ENCODE measurements at places on chromosomes 16 and 17. TPM values are rescaled to one million over a fixed set of nuclear protein-coding genes. Genes with fewer than 3 reads are reported as not detected.

DNA sequence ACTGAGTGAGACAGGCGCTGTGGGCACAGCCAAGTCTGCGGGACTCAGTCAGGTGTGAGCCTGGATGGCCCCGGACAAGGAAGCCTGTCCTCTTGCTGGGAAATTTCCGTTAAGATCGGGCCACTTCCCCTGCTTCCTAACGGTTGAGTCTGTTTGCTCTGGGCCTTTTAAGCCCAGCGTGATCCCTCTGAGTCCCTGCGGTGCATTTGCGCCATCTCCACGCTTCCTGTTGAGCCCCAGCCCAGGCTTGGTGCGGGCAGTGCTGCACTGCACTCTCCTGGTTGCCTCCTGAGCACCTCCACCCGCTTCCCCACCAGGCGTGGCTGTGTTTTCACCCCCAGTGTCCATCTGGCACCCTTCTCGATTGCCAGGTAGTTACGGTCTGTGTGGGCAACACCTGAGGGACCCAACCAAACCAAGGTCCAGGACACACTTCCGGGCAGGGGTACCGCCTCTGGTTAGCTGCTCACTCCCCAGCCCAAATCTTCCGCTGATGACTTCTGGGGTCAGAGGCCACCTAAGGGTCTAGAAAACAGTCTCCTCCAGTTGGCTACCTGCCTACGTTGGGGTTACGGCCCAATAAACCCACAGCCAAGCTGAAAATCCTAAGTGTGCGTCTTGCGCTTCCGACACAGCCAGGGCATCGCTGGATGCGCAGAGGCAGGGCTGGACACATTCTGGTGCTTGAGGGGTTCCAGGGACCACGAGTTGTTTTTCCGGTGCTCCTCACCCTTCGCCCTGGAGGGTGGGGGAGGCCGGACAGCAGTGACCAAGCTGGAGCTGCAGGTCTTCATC, 1.4 kb upstream of the SLC25A10 start:
- no peaks in the 10 kb centered on the region for H3K27me3 ChIP-seq
- DNase-seq: no peak
- H3K4me3 ChIP-seq: peak overlapping the region; percentile 5
- H3K27ac ChIP-seq: no peak overlapping the region
- no peaks in the 10 kb centered on the region for H3K36me3 ChIP-seq

DNA sequence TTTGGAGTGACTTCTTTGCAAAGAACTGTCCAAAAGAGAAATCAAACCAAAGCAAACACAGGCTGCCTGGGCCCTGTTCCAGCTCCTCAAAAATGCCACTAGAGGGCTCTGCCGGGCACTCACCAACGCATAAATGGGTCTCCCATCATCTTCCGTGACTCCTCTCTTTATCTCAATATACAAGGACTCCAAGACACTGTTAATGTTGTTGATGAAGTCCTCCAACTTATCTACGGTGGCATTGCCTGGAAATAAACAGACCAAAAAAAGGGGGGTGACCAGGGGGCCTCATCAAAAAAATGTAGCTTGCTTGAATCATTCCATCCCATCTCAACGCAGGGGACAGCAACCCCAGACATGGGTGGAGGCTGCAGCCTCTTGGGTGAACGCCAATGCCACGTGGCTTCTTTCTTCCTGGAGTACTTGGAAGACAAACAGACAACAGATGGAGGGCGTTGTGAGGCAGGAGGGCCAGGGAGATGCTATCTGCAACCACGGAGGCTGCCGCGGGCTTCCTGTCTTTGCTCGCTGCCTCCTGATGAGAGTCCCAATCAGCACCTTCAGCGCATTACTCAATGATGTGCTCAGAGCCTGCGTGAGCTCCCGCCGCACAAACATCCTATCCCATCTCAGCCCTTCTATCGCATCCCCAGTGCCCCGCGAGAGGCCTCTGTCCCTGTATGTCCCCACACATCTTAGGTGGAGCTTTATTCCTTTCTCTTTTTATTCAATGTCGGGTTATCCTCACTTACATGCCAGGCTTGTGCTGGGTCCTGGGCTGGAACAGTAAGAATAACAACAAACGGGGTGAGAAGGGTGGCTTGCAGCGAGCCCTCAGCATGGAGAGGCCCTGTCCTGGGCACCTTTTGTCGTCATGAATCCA, 32.0 kb downstream of the KDM8 start:
- no peaks in the 10 kb centered on the region for H3K27me3 ChIP-seq
- H3K4me3 ChIP-seq: peak overlapping the region; percentile 26
- H3K27ac ChIP-seq: peak overlapping the region; percentile 90
- DNase-seq: peak; percentile 99
- peaks cover 99% of the 10 kb centered on the region for H3K4me1 ChIP-seq
- no peaks in the 10 kb centered on the region for H3K36me3 ChIP-seq

DNA sequence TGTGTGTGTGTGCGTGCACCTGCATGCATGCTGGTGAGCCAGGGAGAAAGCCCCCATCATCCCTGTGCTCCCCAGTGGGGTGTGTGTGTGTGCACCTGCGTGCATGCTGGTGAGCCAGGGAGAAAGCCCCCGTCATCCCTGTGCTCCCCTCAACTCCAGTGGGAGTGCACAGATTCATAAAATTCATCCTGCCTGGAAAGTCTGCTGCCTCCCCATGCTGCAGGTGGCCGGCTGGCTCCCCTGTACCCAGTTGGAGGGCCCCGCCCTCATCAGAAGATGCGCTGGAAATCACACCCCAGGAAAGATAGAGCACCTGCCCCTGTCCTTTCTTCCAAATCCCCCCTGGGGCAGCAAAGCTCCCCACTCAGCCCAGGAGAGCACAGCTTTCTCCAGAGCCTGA, 84.8 kb upstream of the DOC2B start:
- DNase-seq: no peak
- no peaks in the 10 kb centered on the region for H3K4me1 ChIP-seq
- H3K36me3 ChIP-seq: no peaks in the 10 kb centered on the region
- no peak overlapping the region for H3K4me3 ChIP-seq
- no peak overlapping the region for H3K27ac ChIP-seq

GRCh38 chr16:68147444-68147843, 62.3 kb downstream of the NFATC3 start:
- H3K27me3 ChIP-seq: no peaks in the 10 kb centered on the region
- H3K4me1 ChIP-seq: peaks cover 31% of the 10 kb centered on the region
- peaks cover 6% of the 10 kb centered on the region for H3K36me3 ChIP-seq
- no peak for DNase-seq

GRCh38 chr16:86424985-86425384, 85.3 kb upstream of the FOXF1 start:
- H3K27ac ChIP-seq: no peak overlapping the region
- no peaks in the 10 kb centered on the region for H3K4me1 ChIP-seq
- no peaks in the 10 kb centered on the region for H3K27me3 ChIP-seq
- DNase-seq: no peak

DNA sequence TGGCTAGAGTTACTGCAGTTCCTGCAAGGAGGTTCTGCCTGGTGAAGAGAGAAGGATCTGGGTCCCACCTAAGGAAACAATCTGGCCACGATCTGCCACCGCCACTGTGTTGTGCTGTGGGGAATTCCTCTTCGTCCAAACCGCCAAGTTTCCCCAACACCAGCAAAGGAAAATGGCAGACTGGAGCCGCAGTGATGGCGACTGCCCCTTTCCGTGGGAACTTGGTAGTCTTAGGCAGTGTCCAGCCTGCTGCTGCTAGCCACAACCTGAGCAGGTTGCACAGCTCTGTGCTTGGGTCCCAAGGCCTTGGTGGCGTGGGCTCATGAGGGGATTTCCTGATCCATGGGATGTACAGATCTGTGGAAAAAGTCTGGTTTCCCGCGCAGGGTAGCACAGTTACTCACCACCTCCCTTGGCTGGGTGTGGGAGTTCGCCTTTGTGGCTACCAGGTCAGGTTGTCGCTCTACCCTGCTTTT, 28.6 kb downstream of the NFATC3 start:
- no peak overlapping the region for H3K27ac ChIP-seq
- DNase-seq: no peak
- H3K27me3 ChIP-seq: no peaks in the 10 kb centered on the region
- no peaks in the 10 kb centered on the region for H3K36me3 ChIP-seq

- H3K27me3 ChIP-seq: no peaks in the 10 kb centered on the region
- H3K4me3 ChIP-seq: no peak overlapping the region
Observed at GRCh38 chr17:27824745-27825144, 24.4 kb upstream of the NOS2 start.

DNA sequence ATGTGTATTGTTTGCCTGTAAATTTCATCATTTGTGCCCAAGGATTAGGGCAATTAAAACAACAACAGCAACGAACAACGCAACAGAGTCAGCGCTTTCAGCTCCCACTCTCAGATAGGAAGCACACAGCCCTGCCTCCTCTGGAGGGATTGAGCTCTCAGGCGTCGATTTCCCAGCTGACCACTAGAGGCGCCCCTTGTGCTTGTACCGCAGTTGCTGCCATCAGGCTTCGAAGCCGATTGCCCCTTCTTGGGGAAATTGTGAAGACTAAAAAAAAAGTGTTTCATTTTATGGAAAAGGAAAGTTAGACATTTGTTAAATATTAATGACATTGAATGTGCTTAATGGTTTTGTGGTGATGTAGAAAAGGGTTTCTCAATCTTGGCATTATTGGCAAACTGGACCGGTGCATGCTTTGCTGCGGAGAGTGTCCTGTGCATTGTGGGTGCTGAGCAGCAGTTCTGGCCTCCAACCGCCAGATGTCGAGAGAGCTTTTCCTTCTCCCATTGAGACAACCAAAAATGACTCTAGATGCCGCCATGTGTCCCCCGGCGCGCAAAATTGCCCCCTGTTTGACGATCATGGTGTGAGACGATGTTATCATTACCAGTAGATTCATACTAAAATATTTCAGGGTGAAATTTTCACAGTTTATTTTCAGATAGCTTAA, 650.4 kb upstream of the RBFOX1 start:
- no peak overlapping the region for H3K4me3 ChIP-seq
- H3K36me3 ChIP-seq: no peaks in the 10 kb centered on the region
- no peak for DNase-seq
- H3K4me1 ChIP-seq: no peaks in the 10 kb centered on the region
- no peaks in the 10 kb centered on the region for H3K27me3 ChIP-seq

- peaks cover 27% of the 10 kb centered on the region for H3K27me3 ChIP-seq
- no peak within 1 kb of the TSS for H3K4me3 ChIP-seq
- no peaks in the 10 kb centered on the region for H3K36me3 ChIP-seq
- no peak for DNase-seq
- no peaks in the 10 kb centered on the region for H3K4me1 ChIP-seq
Observed at GRCh38 chr16:21277927-21278706, at the start of gene CRYM. CRYM (minus strand) TSS chr16:21278290; CDS start chr16:21278251, 39 bp downstream.

DNA sequence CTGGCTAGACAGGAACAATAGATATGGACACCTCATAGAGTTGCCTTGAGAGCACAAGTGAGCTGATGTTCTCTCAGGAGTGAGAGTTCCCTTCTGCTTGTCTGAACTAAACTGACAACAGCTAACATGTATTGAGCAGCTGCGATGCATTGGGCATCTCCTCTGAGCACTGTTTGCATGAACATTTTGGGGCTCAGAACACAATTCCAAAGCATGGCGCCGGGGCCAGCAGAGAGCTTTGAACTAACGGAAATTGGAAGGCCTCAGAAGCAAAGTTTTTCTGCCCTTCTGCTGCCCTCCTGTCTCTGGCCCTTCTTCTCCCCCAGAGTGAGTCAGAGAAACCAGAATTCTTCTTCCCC, 38.1 kb downstream of the TRPV2 start:
- H3K4me1 ChIP-seq: no peaks in the 10 kb centered on the region
- no peak for DNase-seq

DNA sequence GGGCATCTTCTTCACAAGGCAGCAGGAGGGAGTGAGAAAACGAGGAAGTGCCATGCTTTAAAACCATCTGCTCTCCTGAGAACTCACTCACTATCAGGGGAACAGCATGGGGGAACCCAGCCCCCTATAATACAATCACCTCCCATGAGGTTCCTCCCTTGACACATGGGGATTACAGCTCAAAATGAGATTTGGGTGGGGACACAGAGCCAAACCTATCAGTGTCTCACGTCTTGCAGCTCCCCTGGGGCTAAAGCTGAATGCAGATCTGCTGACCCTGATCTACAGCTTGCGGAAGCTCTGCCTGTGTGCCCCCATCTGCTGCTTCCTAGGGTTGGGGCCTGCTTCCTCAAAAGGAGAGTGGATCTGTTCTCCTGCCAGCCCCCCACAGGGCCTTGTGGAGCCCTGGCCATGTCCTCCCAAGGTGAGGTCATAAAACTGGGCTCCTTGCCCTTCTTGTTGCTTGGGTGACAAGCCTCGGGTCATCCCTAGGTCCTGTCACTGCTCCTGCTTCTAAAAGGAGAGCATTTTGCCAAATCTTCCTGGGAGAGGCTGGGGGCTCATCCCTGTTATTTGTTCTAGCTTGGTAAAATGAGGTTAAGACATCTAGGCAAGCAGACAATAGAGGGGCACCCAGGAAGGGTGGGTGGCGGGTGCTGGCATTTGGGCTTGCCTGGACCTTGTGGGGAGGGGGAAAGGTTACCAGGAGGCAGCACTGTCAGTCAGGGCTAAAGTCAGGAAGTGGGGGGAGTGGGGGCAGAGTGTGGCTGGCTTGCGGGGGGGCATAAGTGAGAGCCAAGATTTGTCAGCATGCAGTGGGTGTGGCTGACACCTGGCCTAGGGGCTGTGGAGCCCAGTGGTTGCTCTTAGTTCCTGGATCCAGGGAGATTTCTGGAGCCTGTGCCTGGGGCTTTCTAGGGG, 16.0 kb downstream of the KRT33A start:
- H3K36me3 ChIP-seq: no peaks in the 10 kb centered on the region
- peaks cover 64% of the 10 kb centered on the region for H3K4me1 ChIP-seq
- no peak overlapping the region for H3K4me3 ChIP-seq
- H3K27ac ChIP-seq: no peak overlapping the region
- H3K27me3 ChIP-seq: no peaks in the 10 kb centered on the region
- no peak for DNase-seq

GRCh38 chr17:75130632-75131277, 787 bp downstream of the NT5C start:
- peak; percentile 39 for DNase-seq
- peak overlapping the region; percentile 80 for H3K27ac ChIP-seq
- H3K4me1 ChIP-seq: peaks cover 23% of the 10 kb centered on the region
- peak overlapping the region; percentile 61 for H3K4me3 ChIP-seq

DNA sequence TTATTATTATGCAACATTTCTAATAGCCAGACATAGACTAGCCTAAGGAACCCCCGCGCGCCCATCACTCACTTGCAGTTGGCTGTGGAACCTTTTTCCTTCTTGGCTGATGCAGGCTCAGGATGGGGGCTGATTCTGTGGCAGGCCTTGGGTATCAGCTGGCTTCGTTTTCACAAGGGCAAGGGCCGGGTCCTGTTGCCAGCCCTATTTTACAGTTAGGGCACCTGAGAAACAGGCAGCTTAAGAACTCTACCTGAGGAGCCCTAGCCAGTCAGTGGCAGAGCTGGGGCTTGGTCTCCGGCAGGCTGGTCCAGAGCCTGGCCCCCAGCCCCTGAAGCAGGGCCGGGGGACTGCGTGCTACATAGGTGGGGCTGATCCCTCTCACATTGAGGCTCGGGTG, 28.7 kb downstream of the ADGRG5 start:
- H3K36me3 ChIP-seq: no peaks in the 10 kb centered on the region
- no peaks in the 10 kb centered on the region for H3K4me1 ChIP-seq
- no peak for DNase-seq
- H3K27me3 ChIP-seq: no peaks in the 10 kb centered on the region
- H3K4me3 ChIP-seq: no peak overlapping the region
- no peak overlapping the region for H3K27ac ChIP-seq

GRCh38 chr17:57614742-57615141, 130.4 kb downstream of the CCDC182 start:
- no peak for DNase-seq
- H3K4me1 ChIP-seq: peaks cover 25% of the 10 kb centered on the region
- no peak overlapping the region for H3K4me3 ChIP-seq
- H3K36me3 ChIP-seq: peaks cover 8% of the 10 kb centered on the region
- no peak overlapping the region for H3K27ac ChIP-seq
- H3K27me3 ChIP-seq: no peaks in the 10 kb centered on the region

Gene KRTAP4-4
- not detected for total RNA-seq

Gene DRC3
- total RNA-seq: 0.64 TPM

Gene TCAP
- total RNA-seq: 6.3 TPM

Gene TBC1D26
- total RNA-seq: 0.49 TPM

Gene KRTAP4-6
- total RNA-seq: not detected
